ENCODE measurements at places on chromosomes 5 and 9.

DNA sequence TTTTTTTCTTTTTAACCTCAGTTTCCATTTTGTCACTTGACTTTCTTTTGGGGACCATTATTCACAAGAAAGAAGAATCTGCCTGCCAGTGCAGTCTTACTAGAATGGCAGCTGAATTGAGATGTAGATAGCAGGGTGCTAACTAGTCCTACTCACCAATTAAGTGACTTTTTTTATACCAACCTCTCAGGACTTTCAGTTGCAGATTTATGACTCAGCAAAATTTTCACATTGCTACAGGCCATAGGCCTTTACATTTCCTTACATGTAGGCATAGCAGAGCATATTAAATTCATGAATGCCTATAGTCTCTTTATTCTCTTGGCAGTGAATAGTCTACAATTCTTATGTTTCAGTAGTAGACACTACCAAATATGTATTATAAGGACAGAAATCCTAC is 54.0 kb upstream of the FKTN start:
- peak; percentile 47 for DNase-seq

DNA sequence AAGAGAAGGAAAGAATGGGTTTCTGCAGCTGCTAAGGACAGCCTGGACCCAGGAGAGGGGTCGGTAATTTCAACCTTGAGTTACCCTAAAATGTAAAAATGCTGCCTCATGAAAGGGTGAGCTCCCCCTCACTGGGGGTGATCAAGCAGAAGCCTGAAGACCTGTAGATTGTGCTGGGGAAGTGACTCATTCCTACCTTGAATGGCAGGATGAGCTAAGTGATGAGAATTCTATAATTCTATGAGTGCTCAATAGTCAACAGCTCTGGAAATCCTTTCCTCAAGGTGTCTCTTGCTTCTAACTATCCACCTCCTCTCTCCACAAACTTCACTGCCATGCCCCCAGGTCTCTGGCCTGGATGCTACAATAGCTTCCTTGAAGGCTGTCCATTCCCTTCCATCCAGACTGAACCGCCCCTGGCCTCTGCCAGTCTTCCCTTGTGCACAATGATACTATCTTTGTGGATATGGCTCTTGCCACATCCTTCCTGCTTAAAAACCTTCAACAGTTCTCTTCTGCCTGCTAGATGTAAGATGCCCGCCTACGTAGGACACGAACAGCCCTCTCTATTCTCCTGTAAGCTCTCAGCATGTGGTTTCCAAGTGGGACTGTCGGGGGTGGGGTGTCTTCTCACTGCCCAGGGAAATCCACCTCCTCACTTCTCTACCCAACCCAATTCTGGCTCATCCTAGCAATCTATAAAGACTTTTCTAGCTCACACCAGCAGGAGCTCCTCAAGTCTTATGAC is 50.6 kb downstream of the PTPN3 start:
- no peak for DNase-seq

GRCh38 chr5:40995801-40996586 is 75.1 kb downstream of the MROH2B start:
- DNase-seq, result no peak

DNA sequence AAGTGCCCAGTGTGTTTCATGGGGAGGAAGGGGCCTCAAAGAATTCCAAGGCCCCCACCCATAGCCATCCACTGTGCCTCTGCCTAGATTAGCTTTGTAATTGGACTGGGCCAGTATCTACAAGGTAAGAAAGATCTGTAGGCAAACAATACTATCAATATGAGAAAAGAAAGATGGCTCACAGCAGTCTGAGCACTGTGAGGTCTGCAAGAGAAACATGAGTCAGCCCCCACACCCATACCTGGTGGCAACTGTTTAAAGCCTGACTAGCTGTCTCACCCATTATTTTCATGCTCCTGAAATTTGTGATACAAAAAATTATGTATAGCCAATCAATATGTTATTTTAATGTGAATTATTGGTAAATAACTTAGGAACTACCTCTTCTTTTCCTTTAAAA is 10.0 kb upstream of the ZNF483 start:
- DNase-seq, result no peak

GRCh38 chr5:173643964-173644363 is 27.5 kb upstream of the BOD1 start:
- DNase-seq, result peak; percentile 14
